NCI-H1694 treated with DMSO at 0.1 percent for 48 hours (cell line): ENCODE measurements at places on chromosomes 1 and 21.

- DNase-seq = peak; percentile 18
Measured at GRCh38 chr1:54302951-54303843, 103.0 kb downstream of the SSBP3 start.

GRCh38 chr1:59691261-59691660 lies 123.5 kb upstream of the HOOK1 start:
- DNase-seq = no peak

DNA sequence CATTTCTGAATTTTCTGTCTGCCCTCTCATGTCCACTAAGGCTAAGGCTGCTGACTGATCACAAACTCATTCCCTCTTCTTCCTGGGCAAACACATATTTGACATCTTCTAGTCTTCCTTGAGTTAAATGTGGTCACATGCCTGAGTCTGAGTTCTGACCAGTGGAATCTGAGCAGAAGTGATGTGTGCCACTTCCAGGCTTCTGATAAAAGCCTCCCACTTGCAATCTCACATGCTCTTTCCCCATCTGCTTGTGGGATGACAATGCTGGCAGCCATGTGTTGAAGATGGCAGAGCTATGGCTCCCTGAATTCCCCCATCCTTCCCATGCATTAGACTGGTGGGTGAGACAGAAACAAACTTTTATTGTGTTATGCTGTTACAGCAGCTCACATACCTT lies 149.9 kb upstream of the ZNF648 start:
- DNase-seq = no peak

- DNase-seq = no peak
Measured at GRCh38 chr1:176205332-176205914, 1.7 kb downstream of the COP1 start.

- no peak for DNase-seq
Measured at GRCh38 chr1:215825056-215825455, 258.0 kb downstream of the KCTD3 start.

DNA sequence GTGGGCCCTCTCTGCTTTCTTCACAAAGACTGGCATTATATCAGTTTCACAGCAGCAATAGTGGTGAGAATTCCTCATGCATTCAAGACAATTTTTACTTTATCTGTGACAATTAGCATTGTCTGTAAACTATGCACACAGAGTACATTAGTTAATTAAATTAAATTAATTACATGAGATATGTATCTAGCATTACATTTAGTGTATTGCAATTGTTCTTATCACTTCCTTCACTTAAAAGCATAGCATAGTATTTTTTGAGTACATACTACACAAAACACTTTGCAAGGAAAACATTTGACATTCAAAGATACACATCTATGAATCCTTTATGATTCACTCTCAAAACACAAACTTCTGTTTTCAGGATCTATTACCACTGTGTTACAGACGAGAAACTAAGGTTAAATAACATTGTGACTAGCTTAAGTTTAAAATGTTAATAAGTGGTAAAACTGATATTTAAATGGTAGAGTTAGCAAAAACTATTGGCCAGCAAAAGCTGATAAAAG lies 1542.6 kb downstream of the PLA2G4A start:
- DNase-seq = no peak

DNA sequence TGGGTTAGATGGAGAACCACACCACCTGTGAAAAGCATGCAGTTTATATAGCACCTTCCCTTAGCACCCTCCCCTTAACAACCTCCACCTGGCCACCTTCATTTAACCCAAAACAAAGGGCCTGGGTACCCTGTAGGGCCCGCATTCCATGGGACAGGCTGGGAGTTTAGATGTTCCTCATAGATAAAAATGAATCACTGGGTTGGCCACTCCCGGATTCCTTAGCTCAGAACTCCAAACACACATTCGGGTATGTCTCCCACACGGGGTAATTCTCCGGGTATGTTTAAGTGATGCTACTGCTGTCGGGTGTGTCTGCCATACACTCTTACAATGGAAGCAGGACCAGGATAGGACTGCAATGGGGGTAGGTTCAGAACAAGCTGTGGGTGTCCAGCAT lies 43.9 kb upstream of the FOXO6 start:
- DNase-seq = no peak

GRCh38 chr1:51516649-51517158 lies 2.4 kb downstream of the EPS15 start:
- DNase-seq = no peak

- peak; percentile 41 for DNase-seq
Measured at GRCh38 chr1:54268762-54269297, 68.9 kb downstream of the MRPL37 start.

DNA sequence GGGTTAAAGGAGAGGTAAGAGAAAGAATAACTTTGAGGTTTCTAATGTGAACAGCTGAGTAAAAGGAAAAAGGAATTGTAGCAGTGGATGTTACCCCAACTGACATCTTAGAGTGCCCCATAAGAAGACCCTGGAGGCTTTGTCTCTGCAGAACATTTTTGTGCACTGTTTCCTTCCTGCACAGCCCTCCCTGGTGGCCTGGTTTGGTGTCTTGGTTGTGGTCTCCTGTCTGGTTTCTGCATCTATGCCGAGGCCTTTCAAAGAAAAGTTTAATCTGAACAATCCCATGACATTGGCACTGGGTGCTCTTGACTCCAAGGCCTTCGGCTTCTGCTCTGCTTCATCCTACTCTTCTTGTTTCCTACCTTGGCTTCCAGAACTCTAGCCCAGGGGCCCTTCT lies 57.8 kb downstream of the RHOU start:
- no peak for DNase-seq

GRCh38 chr21:46437511-46437910 lies 21.2 kb upstream of the DIP2A start:
- no peak for DNase-seq

- no peak for DNase-seq
Measured at GRCh38 chr1:66731170-66731865, 20.9 kb upstream of the DYNLT5 start.

DNA sequence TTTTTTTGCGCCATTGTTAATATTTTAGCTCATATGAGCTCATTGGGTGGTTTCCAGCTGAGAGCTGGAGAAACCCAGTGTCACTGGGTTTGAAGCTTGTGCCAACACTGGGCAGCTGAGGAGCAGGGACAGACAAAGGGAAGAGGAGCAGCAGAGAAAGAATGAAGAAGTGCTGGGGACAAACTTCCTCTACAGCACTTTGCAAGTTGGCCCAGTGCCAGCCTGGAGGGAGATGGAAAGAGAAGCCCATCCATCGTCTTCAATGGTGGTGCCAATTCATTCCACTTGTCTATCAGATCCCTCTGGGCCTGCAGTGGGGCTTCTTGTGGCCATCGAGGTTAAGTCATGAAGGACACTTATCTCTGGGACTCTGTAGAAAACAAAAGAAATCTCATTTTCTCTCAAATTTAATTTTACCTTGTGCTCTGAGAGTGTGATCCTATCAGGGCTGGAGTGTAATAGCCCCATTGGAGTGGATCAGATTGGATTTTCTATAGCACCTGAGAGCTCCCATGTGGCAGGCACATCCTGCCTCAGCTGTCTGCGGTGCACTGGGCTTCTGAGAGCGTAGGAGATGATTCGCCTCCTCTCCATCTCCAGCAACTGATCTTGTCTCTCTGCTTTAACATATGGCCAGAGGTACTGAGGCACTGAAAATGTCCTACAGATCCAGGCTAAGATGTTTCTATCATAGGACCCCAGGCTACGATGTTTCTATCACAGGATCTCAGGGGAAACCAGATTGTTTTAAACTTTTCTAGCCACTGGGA lies 114.7 kb downstream of the TNR start:
- DNase-seq = no peak

GRCh38 chr1:25182629-25183028 lies 49.7 kb downstream of the SYF2 start:
- no peak for DNase-seq

DNA sequence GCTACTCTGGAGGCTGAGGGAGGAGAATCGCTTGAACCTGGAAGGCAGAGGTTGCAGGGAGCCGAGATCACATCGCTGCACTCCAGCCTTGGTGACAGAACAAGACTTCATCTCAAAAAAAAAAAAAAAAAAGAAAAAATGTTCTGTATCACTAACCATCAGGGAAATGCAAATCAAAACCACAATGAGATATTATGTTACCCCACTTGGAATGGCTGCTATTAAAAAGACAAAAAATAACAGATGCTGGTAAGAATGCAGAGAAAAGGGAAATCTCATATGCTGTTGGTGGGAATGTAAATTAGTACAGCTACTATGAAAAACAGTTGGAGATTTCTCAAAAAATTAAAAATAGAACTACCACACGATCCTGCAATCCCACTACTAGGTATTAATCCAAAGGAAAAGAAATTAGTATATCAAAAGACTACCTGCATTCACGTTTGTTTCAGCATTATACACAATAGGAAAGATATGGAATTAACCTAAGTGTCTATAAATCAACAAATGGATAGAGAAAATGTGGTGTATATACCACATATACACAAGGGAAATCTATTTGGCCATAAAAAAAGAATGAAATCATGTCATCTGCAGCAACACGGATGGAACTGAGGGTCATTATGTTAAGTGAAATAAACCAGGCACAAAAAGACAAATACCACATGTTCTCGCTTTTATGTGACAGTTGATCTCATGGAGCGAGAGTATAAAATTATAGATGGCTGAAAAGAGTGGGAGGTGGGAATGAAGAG lies 62.6 kb downstream of the ABL2 start:
- no peak for DNase-seq

GRCh38 chr1:224770336-224770693 lies 154.2 kb downstream of the CNIH3 start:
- no peak for DNase-seq

DNA sequence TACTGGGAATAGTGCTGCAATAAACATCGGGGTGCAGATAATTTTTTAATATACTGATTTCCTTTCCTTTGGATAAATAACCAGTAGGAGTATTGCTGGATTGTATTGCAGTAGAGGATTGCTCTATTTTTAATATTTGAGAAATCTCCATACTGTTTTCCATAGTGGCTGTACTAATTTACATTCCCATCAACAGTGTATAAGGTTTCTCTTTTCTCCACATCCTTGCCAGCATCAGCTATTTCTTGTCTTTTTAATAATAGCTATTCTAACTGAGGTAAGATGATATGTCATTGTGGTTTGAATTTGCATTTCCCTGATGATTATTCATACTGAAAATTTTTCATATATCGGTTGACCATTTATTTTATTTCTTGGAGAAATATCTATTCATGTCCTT lies 31.1 kb downstream of the GJA5 start:
- no peak for DNase-seq

DNA sequence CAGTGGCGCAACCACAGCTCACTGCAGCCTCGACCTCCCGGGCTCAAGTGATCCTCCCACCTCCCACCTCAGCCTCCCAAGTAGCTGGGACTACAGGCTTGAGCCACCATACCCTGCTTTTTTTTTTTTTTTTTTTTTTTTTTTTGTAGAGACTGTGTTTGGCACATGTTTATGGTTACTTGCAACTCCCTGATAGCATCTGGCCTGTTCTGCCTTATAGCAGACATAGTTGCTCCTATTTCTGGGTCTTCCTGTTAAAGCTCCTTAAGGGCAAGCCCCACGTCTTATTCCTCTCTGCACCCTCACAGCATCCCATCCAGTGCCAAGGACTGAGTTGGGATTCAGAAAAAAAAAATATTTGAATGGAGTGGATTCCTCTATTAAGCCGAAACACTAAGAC lies 17.1 kb upstream of the CNR2 start:
- DNase-seq = no peak

DNA sequence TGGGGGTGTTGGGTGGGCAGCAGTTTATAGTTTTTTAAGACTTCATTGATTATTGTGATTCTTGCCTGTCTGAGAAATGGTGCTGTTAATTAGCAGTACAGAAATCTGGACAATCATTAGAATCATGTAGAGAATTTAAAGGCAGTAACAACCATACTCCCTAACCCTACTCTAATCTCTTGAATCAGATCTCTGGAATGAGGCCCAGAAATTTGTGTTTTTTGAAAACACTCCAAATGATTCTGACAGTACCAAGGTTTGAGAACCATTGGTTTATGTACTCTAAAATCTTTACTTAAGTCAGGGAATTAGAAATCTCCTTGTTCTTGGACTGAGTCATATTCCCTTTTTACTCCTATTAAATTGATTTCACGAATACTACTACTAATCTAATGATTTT lies 24.0 kb downstream of the FNBP1L start:
- no peak for DNase-seq

DNA sequence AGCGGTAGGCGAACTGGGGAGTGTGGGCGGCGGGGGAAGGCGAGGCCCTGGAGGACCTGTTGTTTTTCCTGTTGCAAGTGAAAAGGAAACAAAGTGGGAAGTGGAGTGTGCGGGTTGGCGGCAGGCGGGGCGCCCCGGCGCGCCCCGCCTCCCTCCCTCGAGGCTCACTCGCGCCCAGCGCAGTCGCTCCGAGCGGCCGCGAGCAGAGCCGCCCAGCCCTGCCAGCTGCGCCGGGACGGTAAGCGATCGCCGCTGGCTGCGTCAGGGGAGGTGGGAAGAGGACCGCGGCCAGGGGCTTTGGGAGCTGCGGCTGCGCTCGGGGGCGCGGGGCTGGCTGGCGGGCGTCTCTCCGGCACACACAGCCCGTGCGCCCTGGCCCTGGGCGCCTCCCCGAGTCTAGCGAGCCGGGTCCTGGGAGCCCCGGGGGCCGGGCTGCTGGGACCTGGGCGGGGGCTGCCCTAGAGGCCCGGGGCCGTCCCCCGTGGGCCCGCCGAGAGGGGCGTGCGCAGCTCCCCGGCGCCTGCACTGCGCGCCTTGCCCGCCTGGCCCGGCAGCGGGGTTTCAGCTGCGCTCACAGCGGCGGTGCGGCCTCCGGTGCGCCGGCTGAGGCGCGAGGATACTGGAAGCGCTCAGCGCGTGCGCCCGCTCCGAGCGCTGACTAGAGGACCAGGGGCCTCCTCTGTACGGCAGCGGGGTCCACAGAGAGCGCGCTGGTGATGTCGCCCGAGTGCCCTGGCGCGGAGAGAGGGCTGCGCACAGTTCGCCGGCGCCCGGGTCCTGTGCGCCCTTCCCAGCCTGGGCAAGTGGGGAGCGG lies at the start of gene PIK3CD:
PIK3CD (plus strand) TSS at position 167 of the 814 bp plus-strand sequence. CDS start 58,725 bp downstream, outside the sequence.
- DNase-seq = peak; percentile 10

- peak; percentile 62 for DNase-seq
Measured at GRCh38 chr1:67566803-67567377, 118.1 kb upstream of the GADD45A start.

- DNase-seq = no peak
Measured at GRCh38 chr1:55749975-55750627, 534.9 kb upstream of the USP24 start.

DNA sequence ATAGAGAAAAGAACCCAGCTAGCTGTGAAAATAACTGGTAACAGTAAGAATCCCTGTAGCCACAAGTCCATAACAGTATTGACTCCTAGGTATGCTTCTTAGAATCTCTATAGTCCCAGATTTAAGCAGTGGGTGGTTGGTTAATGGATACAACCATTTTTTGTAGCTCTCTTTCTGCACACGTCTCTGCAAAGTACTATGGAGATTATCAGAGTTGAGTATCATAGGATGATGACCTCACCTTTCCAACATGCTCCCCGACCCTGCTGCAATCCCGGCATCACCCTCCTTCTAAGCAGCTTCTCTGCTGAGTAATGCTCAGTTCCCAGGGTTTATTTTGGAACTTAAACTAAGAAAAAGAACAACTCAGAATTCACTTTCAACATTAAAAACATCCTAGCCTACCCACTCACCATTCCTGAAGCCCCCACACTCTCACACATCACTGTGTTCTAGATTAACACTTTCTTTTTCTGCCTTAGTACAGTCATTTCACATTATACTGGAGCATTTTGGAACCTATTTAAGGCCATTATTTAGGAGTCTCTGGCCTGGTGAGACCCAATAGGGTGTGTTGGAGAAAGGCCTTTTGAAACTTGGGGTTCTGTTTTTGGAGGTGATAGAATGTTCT lies 2.7 kb downstream of the MLLT11 start:
- no peak for DNase-seq

GRCh38 chr1:174405219-174405618 lies 42.5 kb upstream of the GPR52 start:
- DNase-seq = no peak

GRCh38 chr1:40887012-40887378 lies 24.8 kb upstream of the CITED4 start:
- no peak for DNase-seq
